Aorta (tissue), 5 donors: ENCODE measurements at places on chromosomes 5 and 9. TPM values are rescaled to one million over a fixed set of nuclear protein-coding genes. Genes with fewer than 3 reads are reported as not detected.

Gene PCDHB9
- total RNA-seq: 3.0 TPM

Gene OLFM1
- 63.0 TPM for total RNA-seq

Gene TAF9
- total RNA-seq: 28.6 TPM

Gene C7
- total RNA-seq: 412 TPM

Gene ECM2
- 54.6 TPM for total RNA-seq

DNA sequence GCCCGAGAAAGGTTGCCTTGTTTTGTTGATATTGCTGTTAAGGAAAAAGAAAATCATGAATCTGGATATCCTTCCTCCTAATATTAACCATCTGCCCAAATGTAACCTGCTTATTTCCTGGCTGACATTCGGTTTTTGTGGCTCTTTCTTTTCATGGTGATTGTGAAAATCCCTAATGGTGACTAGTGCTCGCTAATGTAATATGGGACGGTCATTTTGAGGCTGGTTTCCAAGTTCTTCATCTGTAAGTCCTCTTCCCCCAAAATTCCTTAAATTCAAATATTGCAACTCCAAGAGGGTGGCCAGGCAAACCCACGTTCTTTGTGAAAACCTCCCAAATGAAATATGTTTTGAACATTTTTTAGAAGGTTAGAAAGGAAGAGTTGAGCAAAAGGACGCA is 63.1 kb upstream of the MAMDC2 start:
- no peak for DNase-seq

- no peak for DNase-seq
Measured at GRCh38 chr5:67058998-67059743, 137.4 kb downstream of the CD180 start.

DNA sequence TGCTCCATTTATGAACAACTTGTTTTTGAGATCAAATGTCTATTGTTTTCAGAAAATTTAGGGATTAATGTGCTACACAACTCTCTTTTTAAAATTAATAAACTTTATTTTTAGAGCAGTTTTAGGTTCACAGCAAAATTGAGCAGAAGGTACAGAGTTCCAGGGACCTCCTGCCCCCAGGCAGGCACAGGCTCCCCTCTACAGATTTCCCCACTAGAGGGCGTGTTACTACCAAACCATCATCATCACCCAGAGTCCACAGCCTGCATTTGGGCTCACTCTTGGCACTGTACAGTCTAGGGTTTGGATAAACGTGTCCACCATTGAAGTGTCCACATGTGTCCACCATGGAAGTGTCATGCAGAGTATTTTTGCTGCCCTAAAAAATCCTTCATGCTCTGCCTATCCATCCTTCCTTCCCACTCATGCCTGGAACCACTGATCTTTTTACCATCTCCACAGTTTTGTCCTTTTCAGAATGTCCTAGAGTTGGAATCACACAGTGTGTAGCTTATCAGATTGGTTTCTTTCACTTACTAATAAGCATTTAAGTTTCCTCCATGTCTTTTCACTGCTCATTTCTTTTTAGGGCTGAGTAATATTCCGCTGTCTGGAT is 61.7 kb downstream of the MRPL36 start:
- peak; percentile 1 for DNase-seq

GRCh38 chr5:119346394-119346793 is 9.4 kb upstream of the TNFAIP8 start:
- DNase-seq: no peak

GRCh38 chr5:67166460-67167285 is 29.9 kb downstream of the CD180 start:
- peak; percentile 86 for DNase-seq

DNA sequence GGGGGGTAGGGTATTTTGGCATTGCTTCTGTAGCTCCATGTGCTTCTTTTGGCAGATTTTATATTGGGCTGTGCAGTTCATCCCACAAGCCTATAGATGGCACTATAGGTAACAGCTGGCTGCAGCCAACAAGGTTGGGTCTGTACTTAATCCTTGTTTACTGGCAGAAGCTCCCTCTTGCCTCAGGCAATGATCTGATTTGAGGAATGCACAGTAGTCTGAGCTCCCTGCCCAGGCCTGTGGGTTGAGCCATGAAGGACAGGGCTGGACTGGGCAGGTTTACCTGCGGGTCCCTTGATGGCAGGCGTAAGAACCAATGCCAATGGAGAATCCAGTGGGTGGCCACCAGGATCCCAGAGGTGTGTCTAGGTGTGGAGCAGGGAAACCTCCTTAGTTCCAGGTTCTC is 11.7 kb upstream of the OR1J2 start:
- no peak for DNase-seq

GRCh38 chr9:133141833-133142595 is 21.0 kb upstream of the RALGDS start:
- DNase-seq: peak; percentile 70

- no peak for DNase-seq
Measured at GRCh38 chr9:70551396-70551795, 136.9 kb upstream of the KLF9 start.

DNA sequence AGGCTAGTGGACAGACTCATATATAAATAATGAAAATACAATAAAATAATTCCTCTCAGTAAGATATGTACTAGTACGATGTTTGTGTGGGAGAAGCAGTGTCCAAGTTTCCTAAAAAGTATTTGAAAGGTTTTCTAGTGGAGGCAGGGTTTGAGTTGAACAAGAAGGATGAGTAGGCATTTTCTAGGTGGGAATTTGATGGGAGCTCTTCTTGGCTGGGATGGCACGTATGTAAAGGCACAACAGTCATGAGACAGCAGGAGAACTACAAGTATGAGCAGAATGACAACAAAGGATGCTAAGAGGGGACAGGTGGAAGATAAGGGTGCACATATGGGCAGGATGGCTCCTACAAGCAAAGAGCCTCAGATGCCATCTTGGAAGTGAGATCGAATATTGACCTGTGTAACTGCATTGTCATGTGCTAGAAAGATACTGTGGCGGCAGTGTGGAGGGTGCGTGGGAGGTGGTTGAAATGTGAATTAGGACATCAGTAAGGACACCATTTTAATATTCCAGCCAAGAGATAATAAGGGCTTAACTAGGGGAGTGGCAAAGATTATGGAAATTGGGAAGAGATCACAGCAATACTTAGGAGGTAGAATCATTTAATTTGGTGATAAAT is 135.8 kb downstream of the RPS23 start:
- DNase-seq: no peak

DNA sequence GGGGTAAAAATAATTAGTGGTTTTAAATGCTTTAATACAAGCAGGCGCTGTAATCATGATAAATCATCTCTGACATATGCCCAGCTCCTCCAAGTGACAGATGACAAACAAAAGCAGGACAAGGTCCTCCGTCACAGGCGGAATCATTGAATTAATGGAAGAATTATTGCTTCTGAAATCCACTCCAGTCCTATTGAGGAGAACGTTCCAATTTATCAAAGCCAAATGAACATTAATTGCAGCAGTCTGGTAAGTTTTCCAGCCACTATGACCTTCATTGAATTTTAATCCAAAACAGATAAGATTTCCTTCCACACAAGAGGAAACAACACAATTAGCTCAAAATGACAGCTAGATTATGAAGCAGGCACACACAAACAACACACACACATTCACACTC is 136.8 kb downstream of the ASTN2 start:
- no peak for DNase-seq

DNA sequence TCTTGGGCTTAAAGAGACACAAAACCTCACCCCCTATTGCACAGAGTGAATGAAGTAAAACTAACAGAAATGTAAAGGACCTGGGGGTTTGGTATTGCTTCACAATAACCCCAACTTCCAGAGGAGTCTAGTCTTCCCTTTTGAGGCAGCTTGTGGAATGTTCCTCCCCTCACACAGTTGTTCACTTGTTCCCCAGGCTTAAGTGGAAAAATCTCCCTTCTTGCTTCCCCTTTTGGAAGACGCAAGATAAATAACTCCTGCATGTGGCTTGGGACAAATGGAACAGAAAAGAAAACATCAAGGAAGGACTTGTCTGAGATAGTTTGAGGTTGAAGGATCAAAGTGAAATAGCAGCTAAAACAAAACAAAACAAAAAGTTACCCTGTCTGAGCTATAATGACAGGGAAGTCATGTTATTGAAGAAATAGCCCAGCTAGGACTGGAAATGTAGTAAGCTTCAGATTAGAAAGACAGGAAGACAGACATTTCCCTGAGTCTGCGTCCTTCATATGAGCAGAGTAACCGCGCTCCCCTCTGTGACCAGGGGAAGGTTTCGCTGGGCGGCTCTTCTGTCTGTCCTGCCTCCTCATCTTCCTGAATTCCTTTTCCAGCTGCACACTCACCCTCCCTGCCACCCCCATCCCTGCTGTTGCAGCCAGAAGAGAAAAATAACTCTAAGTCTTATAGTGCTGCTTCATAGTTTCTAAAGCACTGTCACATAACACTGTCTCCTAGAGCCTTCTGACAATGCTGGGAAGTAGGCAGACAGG is 8.8 kb downstream of the SPARC start:
- DNase-seq: no peak

- no peak for DNase-seq
Measured at GRCh38 chr5:173767574-173768266, 120.4 kb upstream of the CPEB4 start.

GRCh38 chr9:124306098-124306735 is 48.5 kb downstream of the NEK6 start:
- no peak for DNase-seq

DNA sequence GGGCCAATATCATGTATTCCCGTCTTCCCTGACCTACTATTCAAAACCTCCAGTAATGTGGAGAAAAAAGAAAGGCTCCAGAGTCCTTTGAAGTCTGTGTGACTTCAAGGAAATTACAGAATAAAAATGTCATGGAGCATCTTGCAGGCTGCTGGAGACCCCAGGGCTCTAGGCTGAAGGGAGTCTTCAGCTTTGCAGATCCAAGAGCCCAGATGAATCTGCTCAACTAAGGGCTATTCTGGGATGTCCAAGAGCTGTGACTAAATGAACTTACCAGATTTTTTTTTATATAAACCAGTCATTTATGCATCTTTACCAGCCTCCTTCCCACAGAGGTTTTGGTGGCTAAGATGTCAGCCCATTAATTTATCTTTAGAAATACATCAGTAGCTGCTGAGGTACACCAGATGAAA is 167.3 kb downstream of the MUSK start:
- DNase-seq: no peak

GRCh38 chr5:150694612-150695011 is 6.2 kb downstream of the RBM22 start:
- no peak for DNase-seq

DNA sequence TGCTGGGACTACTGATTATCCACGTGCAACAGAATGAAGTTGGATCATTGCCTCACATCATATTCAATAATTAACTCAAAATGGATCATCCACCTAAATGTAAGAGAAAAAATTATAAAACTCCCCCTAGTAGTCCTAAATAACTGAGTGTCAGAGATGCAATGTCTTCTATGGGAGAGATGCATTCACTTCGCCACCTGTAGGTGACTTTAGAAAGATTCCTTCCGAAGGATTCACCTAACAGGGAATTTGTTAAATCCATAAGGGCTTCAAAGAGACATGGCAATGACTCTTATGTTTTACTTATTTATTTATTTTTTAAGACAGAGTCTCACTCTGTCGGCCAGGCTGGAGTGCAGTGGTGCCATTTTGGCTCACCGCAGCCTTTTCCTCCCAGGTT is 526.0 kb downstream of the MTRR start:
- no peak for DNase-seq

- no peak for DNase-seq
Measured at GRCh38 chr9:29648601-29649000, 2075.3 kb upstream of the C9orf72 start.
